EL (cell line): ENCODE measurements at places on chromosomes 2 and 18.

GRCh38 chr2:84849271-84849952 lies 31.5 kb downstream of the TRABD2A start:
- DNase-seq: peak; percentile 74

DNA sequence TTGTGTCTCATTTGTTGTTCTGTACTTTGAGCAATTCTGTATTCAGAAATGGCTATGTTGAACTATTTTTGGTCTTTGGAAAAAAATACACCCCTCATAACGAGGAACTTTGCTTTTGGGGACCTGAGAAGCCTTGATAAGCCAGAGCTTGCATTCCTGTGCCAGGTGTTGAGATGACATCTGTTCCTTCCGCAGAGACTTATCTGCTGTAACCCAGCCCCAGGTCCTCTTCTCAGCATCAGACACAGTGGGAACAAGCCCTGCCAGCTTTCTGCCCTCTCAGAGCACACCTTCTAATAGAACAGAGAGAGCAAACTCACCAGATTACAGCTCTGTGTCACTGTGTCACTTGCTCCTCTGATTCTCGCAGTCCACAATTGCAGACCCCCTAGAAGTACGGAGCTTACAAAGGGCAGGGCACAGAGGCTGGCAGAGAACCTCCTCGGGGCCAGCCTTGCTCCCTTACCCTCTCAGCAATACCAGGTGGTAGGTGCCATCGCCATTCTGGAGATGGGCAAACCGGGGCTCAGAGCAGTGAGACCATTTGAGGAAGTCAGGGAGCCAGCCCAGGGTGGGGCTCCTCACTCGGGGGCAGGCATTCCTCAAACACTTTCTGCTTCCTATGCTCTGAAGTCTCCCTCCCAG lies 97.4 kb downstream of the DDX1 start:
- DNase-seq: no peak

DNA sequence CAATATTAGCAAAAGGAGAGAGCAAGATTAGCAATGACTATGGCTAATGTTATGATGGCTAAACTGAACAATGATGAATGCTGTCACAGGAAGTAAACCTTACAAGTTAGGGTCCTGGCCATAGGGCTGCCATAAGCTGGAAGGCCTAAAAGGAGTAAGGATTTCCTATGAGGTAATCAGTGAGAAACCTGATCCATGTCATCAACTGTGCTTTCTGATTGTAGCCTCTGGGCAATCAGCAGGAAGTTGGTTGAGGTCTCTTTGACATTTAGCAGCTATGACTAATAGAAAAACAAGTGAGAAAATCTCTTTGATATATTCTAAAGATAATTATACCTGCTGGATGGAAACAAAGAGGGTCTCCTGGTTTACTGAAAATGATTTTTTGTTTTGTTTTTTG lies 193.0 kb downstream of the RAB3GAP1 start:
- peak; percentile 73 for DNase-seq

GRCh38 chr18:45054636-45055035 lies 373.9 kb downstream of the SETBP1 start:
- DNase-seq: no peak

- peak; percentile 6 for DNase-seq
These were observed 101.1 kb downstream of the PIGN start for GRCh38 chr18:62085756-62086155.

DNA sequence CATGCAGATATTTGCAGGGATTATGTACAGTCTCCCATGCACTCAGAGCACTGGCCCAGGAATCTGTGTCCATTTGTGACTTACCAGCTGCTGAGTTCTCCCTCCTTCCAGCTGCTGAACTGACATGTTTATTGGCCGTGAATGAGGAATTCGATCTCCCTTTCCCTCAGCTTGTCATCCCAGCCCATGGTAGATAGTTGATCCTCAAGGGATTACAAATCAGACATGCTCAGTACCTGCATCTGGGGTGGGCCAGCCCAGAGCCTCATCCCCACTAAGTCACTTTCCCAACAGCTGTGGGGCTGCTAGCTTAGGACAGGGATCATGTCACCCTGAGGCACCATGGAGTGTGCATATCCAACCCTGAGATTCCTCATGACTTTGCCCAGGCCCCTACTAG lies 1284.9 kb upstream of the LRRTM1 start:
- no peak for DNase-seq

GRCh38 chr2:118577202-118577601 lies 270.2 kb downstream of the EN1 start:
- no peak for DNase-seq

GRCh38 chr18:23591011-23591410 lies 4.7 kb upstream of the NPC1 start:
- DNase-seq: peak; percentile 80
